ENCODE measurements at places on chromosomes 4 and X.
A peak's percentile ranks its signal among the peaks of the same experiment; 100 is the strongest.

- H3K4me1 ChIP-seq, result peaks cover 6% of the 10 kb centered on the region
- DNase-seq, result no peak
- H3K36me3 ChIP-seq, result no peaks in the 10 kb centered on the region
- H3K27ac ChIP-seq, result no peak overlapping the region
Observed at GRCh38 chrX:97387004-97387403, 503.3 kb downstream of the RPA4 start.

- no peak overlapping the region for H3K27ac ChIP-seq
- H3K4me3 ChIP-seq, result no peak overlapping the region
- no peak for DNase-seq
- H3K27me3 ChIP-seq, result no peaks in the 10 kb centered on the region
- H3K4me1 ChIP-seq, result no peaks in the 10 kb centered on the region
Observed at GRCh38 chr4:91471280-91471679, 832.5 kb upstream of the GRID2 start.

GRCh38 chr4:24516926-24517325 is 67.4 kb downstream of the DHX15 start:
- no peak for DNase-seq
- peak overlapping the region; percentile 18 for H3K27ac ChIP-seq
- H3K27me3 ChIP-seq, result no peaks in the 10 kb centered on the region
- H3K36me3 ChIP-seq, result peaks cover 39% of the 10 kb centered on the region
- peaks cover 15% of the 10 kb centered on the region for H3K4me1 ChIP-seq

DNA sequence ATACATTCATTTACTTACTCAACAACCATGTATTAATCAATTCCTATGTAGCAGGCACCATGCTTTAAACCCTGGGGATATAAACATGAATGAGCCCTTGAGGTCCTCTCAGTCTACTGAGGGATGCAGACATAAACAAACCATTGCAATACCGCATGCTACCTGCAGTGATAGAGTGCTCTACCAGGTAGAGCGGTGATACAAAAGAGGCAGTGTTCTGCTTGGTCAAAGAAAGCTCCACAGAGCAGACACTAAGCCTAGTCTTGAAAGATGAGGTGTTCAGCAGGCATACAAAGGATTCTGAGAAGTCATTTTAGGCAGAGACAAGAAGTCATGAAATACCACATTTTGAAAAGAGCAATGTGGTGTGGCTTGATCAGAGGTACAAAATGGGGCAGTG is 26.9 kb upstream of the AMOT start:
- H3K36me3 ChIP-seq, result no peaks in the 10 kb centered on the region
- no peak overlapping the region for H3K27ac ChIP-seq
- H3K27me3 ChIP-seq, result peaks cover 1% of the 10 kb centered on the region
- DNase-seq, result no peak

Measured in activated T-helper 1 cell treated with anti-CD3 and anti-CD28 coated beads, Interleukin-12 subunit alpha, Interleukin-12 subunit beta, Interleukin-2, Interleukin-4 antibody, amounts not matched to agents 30 ng/mL and 10 ng/mL and 1 ng/mL, durations not matched to agents 14 hours and 24 hours and 36 hours (primary cell).